Hypothalamus (tissue), 51 donors: ENCODE measurements at places on chromosomes 16 and 17.

- no peak for DNase-seq
Observed at GRCh38 chr17:32297860-32298259, 32.2 kb downstream of the RHBDL3 start.

DNA sequence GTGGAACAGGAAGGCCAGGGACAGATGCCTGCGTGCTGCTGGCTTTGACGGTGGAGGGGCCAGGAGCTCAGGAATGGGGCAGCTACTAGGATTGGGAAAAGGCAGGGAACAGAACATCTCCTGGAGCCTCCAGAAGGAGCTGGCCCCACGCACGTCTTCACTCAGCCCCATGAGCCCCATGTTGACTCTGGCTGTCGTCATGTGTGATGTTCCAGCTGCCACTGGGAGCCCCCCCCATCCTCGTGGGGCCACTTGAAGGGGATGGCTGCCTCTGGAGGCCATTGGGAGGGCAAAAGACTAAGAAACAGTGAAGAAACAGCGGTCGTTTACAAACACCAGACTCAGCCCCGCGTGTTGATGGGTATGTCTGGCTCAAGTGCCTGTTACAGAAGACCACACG, 18.5 kb upstream of the APRT start:
- DNase-seq, result no peak

DNA sequence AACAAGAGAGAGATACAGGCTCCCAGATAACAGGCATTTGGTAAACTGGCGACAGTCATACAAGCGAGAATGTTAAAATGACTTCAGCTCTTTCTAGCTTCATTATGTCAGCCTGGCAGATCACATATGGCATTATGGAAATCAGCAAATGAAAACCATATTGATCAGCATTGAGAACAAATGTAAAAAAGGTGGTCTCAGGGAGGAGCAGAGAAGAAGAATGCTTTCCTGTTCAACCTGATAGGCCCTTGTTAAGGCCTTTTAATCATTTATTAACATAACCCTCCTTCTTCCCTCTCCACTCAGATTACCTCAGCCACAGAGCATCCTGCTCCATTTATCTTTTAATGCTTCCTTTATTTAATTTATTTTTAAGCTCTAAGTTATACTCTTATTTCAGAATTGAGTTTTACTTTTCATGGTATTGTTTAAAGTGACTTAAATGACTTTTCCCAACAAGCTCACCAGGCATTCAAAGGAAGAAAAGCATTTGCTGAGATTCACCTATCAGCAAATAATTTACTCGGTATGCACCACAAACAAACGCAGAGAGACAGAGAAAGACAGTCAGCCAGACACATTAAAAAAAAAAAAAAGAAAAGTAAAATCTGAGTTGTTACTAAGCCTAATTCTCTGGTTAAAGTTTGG, 243.9 kb upstream of the TBX2 start:
- no peak for DNase-seq

DNA sequence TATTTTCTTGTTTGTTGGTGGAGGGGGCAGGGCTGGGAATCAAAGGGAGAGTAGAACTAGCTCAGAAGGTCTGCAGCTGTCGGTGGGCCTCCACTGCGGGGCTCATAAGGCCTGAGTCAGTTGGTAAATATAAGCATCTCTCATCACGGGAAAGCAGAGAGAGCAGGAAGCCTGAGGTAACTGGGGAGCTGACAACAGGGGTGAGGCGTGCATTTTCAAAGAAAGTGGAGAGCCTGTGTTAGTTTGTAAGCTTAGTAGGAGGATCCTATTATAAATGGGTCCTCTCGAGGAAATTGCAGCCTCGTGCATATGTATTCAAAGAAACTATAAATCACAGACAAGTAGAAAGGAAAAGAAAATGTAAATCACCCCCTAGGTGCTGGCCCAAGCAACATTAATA, 221.0 kb upstream of the CDH13 start:
- no peak for DNase-seq

- DNase-seq, result no peak
Observed at GRCh38 chr17:5355421-5356129, 63.9 kb downstream of the NUP88 start.

DNA sequence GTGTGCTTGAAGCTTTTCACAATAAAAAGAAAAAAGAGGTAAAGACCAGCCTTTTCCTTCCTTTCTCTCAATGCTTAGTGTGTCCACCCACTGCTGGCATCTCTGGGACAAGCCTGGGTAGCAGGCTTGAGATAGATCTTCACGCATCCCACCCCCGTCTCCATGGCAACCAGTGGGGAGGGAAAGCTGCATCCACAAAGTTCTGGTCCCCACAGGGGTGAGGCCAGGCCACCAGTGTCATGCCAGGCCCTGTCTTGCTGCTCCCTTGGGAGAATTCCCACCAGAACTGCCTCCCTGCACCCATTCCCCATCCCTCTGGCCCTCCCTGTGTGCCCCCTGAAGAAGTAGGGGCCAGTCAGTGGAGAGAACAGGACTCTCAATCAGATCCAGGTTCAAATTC, 259.9 kb downstream of the MRTFB start:
- DNase-seq, result no peak

DNA sequence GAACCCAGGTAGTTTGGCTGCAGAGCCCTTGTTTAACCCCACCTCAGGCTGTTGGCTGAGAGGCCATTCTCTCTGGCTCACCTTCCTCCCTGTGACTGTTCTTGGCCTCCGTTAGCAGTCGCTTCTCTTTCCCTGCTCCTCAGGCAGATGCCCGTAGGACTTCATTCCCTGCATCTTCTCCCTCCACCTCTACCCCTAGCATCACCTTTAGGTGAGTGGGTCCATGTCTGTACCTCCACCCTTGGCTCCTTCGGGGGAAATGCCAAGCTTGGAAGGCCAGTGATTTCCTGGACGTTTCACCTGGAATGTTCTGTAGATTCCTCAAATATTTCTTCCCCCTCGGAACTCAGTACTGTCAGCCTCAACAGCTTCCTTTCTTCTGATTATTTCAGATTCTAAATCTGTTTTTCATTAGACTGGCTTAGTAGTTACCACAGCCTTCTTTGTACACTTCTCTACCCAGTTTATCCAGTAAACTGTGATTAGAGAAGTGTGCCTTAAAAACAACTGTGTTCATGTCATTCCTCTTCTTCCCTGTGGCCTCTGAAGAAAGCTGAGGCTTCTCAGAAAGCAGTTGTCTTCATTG, 227.9 kb downstream of the MSI2 start:
- no peak for DNase-seq

DNA sequence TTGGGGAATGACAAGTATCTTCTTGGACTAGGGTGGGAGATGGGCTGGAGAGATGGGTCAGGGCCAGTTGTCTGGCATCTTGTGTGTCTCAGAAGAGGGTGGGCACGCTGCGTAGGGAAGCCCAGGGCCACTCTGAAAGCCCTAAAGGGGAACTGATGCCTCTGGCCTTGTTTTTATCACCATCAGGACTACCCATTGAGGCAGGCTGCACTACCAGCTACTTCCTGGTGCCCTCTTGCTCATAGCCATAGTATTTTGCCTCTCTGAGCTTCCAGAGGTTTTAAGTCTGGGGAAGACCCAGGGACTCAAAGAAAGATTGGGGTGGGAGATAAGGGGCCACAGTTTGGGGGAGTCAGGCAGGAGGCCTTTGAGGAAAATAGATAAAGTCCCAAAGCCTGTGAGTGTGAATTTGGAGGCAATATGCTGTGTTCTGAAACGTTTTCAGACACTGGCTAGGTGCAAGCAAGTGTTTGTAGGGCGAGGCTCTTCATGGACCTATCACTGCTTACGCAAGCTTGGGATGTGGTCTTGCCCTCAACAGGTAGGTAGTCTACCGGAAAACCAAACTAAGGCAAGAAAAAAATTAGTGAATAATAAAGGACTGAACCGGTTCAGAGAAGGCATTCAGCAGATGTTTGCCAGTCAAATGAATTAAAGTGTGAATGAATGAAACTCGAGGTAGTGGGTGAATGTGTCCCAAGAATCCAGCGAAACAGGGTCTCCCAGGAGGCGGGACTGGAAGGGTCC, 688 bp upstream of the ITGB3 start:
- no peak for DNase-seq

DNA sequence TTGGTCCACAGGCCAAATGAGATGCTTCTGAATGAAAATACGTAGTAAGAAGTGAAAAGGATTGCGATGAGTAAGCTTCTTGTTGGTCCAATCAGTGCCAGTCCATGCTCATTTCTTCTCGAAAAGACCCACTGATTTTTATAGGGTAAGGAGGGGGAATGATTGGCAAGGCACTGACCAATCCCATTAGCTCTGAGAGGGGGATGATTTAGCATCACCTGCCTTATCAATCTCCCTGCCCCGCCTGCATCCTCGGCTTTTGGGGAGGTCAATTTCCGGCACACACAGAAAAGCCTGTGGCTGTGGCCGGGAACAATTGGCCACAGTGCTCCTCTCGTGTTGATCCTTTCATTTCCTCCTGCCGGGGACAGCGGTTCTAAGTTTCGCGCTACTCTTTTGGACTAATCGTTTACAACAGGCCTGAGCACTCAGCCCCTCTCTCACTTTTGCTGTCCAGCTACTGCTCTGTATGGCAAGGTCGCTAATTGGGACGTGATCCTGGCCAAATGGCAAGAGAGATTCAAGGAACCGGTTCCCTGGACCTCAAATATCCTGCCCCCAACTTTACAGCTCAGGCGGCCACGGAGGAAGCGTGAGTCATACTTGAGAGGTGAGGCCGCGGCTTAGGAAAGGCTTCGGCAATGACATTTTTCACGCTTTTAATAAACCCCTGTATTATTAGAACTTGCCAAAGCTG, 43.1 kb downstream of the TBX4 start:
- no peak for DNase-seq

GRCh38 chr17:78315355-78316114, 44.3 kb downstream of the SOCS3 start:
- DNase-seq, result no peak

DNA sequence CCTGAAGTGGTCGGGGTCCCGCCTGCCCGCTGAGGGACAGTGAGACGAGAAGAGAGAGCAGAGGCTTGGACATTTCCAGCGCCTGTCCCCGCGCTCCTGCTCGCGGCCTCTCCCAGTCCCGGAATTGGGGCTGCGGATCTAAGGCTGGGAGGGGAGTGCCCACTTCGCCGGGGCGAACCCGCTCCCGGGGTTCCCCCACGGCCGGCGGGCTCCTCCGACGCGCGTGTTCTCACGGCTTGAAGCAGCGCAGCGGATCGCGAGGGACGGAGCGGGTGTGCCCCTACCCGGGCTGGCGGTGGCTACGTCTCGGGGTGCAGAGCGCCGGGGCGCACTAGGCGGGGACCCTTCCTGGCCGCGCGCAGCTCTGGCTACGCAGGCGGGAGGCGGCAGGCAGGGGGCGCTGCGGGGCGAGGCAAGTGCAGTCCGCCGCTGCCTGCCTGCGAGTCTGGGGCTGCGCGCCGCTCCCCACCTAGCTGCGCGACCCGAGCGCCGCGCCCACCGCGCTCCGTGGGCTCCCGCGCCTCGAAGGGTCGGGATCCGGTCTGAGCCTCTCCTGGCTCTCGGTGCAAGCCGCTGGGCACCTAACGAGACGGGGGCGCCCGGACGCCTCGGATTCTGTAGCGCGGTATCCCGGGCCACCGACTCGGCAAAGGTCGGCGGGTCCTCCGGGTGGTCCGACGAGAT, 1.2 kb downstream of the NGFR start:
- DNase-seq, result peak; percentile 18

GRCh38 chr17:5097101-5097834, 14.4 kb downstream of the ZNF232 start:
- no peak for DNase-seq

DNA sequence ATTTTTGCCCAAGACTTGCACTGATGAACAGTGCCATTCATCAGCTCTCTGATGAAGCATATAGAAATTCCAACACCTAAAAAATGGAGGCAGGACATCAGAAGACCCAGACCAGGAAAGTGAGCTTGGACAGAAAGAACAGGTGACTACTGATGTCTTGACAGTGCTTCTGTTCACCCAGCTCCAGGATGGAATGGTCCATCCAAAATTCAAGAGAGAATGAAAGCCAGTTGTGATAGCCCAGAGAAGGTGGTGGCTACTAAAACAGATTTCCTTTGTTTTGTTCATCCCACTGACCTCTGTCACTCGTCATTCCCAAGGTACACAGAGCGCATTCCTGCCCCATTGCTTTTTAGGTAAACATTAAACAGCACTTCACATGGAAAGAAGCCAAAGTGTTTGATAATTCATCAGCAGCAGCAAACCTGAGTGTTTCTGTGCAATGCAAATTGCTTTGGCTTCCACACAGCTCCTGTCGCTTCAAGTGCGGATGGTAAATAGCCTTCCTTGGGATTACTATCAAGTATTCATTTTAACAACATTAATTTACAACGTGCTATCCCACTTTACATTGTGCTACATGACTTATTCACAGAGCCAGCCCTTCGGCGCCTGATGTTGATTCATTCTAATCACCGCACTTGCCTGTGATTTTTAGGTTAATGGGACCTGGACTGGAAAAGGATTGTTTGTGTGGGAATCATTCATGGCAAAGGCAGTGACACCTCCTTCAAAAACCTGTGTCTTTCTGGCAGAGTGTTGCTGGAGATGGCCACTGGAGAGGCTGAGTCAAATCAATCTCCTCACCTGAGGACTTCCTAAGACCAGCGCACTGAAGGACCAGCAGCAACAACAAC, 65.1 kb upstream of the TOX3 start:
- no peak for DNase-seq

DNA sequence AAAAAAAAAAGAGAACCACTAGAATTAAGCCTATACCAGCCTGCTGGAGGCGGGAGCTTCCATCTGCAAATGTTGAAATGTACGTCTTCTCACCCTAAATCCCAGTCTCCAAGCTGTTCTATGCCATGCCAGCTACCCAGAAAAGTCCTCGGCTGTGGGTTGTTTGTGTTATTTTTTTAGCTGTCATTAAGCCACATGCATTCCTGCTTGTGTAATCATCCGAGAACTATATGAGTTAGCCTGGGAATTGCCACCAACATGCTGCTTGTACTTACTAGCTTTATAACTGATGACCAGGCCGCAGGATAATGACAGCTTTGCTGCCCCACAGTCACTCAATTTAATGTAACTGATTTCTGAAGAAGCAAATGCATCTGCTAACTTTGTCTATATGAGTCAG, 313.9 kb upstream of the SALL1 start:
- DNase-seq, result no peak

DNA sequence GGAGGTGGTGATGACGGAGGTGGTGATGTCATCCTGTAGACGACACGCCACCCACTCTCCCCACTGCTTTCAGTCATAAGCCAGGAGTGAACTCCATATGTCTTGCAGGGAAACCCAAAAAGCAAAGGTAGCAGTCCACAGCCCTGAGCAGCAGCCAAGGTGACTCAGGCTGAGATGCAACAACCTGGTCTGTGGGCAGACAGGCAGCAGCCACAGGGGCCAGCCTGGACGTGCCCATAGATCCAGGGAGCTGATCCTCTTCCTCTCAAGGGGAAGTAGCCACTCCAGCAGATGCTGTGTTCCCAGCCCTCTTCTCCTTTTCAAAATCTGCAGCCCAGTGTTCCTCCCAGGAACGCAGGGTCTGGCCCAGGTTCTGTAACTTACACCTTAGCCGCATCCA, 17.3 kb upstream of the CIITA start:
- DNase-seq, result no peak

GRCh38 chr16:67672306-67672705, 5.7 kb downstream of the C16orf86 start:
- DNase-seq, result no peak

DNA sequence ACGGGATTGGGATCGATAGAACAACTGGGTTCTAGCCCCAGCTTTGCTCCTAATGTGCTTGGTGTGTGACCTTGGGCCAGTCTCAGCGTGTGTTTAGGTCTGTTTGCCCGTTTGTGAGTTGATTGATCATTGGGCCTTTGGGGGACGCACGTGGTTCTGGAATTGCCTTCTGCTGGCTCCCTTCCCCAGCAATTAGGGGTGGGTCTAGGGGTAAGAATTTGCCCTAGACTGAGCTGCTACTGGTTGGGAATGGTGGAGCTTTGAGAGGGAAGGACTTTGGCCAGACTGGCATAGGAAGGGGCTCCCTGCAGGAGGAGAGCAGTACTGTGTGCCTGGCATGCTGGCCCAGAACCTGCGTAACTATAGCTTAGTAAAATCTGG, 1.5 kb downstream of the SPNS2 start:
- DNase-seq, result no peak
